ENCODE measurements at places on chromosomes 16 and 17.
A peak's percentile ranks its signal among the peaks of the same experiment; 100 is the strongest.

DNA sequence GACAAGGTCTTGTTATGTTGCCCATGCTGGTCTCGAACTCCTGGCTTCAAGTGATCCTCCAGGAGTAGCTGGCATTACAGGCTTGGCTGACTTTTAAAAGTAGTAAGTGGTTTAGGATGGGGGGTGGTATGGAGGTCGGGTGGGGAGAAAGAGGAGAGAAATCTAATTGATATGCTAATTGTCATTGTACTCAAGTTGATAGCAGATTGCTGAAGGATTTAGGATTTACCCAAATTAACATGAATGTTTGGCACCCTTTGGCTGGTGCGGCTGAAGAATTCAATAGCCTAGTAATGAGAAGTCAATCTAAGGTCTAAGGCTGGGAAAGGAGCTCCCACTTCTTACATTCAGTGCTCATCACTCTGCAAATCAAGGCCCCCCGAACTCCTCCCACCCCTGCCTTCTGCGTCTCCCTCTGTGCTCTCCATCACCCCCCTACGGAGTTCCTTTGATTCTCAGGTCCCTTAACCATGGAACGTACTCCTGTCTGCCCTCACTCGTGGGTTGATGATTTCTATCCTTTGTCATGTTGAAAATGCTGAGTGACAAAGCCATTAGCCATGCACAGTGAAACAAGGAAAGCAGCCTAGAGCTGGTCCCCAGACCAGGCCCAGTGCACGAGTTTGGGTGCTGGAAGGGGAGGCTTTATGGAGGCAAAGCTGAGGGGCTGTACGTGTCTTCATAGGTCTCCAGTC, 17.3 kb downstream of the CDH13 start:
- DNase-seq, result peak; percentile 34

- no peak for DNase-seq
Measured at GRCh38 chr17:56762988-56763387, 70.7 kb downstream of the C17orf67 start.

GRCh38 chr17:7654832-7655540, 4.3 kb downstream of the ATP1B2 start:
- DNase-seq, result no peak

DNA sequence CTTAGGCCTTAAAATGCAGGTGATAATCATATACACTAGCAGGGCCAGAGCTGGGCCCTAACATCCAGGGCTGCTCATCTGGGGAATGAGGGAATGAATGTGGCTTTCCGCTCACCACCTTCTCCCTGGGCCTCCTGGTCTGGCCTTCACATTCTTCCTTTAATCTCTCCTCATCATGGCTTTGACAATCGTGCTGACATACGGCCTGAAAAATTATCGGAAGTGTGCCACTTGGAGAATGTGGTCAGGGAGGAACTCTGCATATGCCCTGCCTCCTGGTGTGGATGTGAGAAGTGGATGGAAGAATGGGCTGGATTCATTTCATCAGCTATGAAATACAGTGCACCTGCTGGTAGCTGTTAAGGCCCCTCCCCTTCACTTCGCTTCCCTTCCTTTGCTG, 2.4 kb downstream of the WSCD1 start:
- DNase-seq, result no peak

- no peak for DNase-seq
Measured at GRCh38 chr16:9148374-9149015, 57.1 kb downstream of the HAPSTR1 start.

- DNase-seq, result no peak
Measured at GRCh38 chr17:10311131-10311530, 61.7 kb downstream of the MYH13 start.

DNA sequence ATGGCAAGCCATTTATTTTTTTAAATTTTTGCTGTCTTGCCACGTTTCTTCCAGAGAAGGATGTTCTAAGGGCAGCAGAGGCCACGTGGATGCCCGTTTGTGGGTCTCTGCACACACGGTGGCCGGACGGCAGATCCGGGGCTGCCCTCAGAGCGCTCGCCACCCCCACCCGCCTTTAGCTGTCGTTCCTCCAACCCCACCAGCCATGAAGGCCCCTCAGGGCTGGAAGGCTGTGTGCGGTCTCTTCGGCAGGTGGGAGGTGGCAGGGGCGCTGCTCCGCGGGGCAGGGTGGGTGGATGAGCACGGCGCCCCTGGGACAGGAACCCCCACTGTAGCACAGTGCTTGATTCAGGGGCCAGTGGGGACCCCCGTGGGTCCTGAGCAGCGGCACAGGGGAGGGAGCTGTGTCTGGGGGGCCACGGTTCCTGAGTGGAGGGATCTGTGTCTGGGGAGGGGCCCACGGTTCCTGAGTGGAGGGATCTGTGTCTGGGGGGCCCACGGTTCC, 49.7 kb downstream of the ZFPM1 start:
- DNase-seq, result no peak

- DNase-seq, result no peak
Measured at GRCh38 chr17:32342603-32343325, 791 bp upstream of the C17orf75 start.

GRCh38 chr16:65463652-65464260, 341.9 kb upstream of the CDH11 start:
- DNase-seq, result no peak
